ENCODE measurements at places on chromosomes 5 and 9.

DNA sequence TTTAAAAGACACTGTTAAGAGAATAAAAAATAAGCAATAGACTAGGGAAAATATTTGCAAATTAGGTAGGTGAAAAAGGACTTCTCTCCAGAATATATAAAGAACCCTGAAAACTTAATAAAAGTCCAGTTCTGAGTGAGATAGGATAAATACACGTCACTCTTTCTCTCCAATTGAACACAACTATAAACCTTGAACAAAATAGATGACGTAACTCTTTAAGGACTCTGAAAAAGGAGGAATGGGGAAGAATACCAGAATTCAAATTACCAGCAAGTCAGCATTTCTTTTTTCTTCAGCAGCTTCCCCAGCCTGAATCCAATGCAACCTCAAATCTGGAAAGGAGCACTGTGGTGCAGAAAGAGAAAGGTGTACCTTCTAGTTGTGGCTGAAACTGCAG is 6.8 kb upstream of the WDR41 start:
- DNase-seq, result no peak

DNA sequence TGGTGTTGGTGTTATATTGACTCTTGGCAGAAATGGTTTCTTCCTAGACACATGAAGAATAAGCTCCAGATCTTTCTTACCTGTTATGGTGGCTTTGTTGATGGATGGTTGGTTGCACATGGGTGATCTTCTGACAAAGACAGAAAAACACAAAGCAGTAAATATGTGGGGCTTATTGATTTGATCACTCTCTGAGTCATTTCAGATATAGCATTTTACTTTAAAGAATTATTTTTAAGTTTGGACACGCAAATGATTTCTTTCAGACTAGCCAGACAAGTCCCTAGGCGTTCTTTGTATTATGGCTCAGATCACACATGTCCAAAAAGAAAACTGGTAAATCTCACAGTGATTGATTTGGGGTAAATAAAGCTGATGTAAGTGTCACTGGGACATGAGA is 597.6 kb downstream of the RAB3C start:
- no peak for DNase-seq

- DNase-seq, result no peak
Observed at GRCh38 chr5:99694884-99695283, 766.1 kb upstream of the CHD1 start.

- DNase-seq, result no peak
Observed at GRCh38 chr5:18772475-18772874, 1138.2 kb downstream of the TAF11L14 start.

DNA sequence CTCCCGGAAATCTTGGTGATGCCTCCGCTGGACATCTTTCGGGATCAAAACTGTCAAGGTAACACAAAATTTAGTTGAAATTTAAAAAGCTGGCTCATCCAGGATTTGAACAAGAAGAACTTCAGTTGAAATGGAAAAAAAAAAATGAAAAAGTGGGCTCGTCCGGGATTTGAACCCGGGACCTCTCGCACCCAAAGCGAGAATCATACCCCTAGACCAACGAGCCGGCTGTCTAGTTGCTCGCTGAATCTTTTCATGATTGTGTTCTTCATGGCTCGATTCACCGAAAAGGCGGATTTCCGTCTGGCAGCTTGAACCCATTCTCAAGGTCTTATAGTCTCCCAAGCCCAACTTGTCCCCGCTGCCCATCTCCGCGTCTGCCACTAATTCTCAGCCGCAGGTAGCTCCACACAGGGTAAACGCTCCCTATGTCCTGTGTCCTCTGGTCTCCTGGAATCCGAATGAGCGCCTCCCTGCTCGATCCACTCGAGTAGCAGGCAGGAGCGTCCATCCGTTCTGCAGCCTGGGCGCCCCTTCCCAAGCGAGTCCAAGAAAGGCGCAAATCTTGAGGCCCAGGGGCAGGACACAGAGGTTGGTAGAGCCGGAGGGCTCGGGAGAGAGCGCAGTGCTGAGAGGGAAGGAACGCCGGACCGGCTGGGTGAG is 16.2 kb downstream of the TRIM7 start:
- DNase-seq, result peak; percentile 55

DNA sequence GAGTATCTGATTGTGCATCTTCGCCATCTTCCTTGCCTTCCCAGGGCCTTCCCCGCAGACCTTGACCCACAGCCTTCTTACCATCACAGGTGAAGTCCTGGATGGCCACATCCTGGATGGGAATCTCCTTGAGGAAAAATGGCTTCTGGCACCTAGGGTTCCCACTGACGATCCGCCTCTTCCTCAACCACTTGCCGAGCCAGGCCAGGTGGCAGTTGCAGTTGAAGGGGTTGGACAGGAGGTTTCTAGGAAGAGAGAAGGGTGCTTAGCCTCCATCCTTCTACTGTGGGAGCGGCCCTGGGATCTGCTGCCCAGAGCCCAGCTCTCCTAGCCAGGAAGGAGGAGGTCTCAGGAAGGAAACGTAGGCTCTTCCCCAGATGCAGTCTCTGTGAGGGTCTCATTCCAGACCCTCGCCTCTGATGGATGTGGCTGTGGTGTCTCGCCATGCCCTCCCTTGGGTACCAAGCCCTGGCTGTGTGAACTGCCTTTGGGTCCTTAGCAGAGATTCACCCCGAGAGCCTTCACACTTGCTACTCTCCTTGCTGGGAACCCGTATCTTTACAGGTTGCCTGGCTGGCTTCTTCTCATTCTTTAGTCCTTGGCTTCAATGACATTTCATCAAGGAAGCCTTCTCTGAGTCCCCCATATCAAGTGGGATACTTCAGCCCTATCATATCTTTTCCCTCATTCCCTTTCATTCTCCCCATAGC is 170.4 kb upstream of the PANK3 start:
- no peak for DNase-seq

DNA sequence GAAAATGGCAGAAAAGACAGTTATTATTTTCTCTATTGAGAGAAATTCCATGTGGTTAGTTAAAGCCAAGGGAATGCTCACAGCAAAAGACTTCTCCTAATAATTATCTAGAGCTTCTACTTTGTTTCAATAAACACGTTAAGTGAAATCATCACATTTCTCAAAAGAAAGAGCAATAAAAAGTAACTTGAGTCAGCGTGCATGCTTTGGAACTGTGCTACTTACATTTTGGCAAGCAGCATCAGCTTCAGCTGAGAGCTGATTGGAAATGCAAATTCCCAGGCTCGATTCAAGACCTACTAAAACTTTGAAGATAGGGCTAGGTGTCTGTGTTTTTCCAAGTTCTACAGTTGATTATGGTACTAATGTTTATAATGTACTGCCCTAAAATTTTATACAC is 132.1 kb downstream of the CDH18 start:
- DNase-seq, result no peak

GRCh38 chr9:31394015-31394473 is 990.4 kb upstream of the ACO1 start:
- DNase-seq, result no peak

DNA sequence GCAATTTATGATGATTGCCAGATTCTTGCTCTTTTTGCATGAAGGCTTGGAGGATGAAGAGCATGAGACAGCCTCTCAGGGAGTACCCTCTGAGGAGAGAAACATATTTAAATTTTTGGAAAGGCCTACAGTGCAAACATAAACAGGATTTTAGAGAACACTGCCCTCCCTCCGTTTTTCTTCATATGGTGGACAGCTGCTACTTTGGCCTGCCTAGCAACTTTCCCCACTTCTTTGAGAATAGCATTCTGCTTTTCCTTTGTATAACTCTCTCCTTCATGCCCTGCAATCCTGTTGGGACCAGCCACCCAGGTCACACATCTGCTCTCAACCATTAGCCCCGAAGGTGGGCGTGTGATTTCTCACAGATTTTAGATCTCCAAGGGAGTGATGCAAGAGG is 20.5 kb upstream of the TXN start:
- DNase-seq, result no peak

GRCh38 chr5:54362434-54362833 is 52.1 kb upstream of the ARL15 start:
- no peak for DNase-seq

DNA sequence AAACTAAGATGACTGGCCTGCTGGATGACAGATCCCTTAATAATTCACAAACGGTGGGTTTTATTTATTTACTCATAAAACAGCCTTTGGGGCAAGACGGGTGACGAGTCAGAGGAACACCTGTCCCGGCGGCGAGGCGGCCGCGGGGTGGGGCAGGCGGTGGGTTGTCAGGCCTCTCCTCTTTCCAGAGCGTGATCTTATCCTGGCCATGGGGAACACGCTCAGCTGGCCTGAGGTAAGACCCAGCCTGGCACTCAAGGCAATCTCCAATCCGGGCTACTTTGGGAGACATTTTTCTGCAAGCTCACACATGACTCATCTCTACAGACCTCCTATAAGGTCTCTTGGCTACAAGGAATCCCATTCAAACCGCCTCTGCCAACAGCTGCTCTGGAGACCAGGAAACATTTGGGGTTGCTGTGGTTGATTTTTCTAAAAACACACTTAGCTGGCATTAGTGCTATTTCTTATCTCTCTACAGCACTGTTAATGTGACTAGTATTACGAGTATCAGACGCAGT is 6.3 kb downstream of the RAPGEF1 start:
- no peak for DNase-seq

- DNase-seq, result no peak
Observed at GRCh38 chr9:114247077-114247476, 75.8 kb upstream of the ORM1 start.

- no peak for DNase-seq
Observed at GRCh38 chr5:130279386-130279785, 375.1 kb downstream of the CHSY3 start.

- DNase-seq, result no peak
Observed at GRCh38 chr5:164652276-164652660, 1146.8 kb downstream of the MAT2B start.

DNA sequence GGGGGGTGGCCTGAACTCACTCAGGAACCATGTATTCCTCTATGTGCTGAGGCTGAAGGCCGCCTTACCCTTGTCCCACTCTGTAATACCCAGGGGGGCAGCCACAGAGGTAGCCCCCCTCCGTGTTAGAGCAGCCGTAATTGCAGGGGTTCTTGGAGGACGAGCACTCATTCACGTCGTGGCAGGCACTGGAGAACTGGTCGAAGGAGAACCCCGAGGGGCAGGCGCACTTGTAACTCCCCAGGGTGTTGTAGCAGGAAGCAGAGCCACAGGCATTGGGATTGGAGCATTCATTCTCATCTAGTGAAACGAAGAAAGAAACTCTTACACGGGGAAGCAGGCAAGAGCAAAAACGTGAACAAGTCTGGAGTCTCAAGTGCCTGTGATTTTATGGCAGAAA is 179.8 kb downstream of the SLC12A2 start:
- no peak for DNase-seq

GRCh38 chr9:2970864-2971263 is 127.0 kb upstream of the PUM3 start:
- DNase-seq, result no peak

GRCh38 chr5:163041254-163041653 is 396.1 kb upstream of the CCNG1 start:
- DNase-seq, result no peak

DNA sequence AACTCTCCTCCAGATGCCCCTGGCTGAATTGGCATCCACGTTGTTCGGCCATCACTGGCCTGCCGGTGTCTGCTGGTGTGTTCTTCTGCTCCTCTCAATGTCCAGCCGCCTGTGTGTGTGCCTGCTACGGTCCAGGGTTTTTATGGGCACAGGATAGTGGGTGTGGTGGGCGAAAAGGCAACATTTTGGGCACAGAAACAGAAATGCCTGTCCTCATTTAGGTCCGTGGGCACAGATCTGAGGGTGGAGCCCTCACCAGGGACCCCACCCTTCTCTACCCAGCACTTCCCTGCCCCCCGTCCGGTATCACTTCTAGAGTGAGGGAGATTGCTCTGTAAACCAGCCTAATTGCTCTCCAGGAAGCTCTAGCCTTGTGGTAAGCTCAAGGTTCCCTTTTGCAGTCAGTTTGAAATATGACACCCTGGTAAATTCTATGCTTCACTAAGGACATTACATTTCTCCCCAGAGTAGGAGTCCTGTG is 410.1 kb downstream of the MAT2B start:
- no peak for DNase-seq

- no peak for DNase-seq
Observed at GRCh38 chr5:149130121-149130914, 11.0 kb upstream of the ABLIM3 start.

DNA sequence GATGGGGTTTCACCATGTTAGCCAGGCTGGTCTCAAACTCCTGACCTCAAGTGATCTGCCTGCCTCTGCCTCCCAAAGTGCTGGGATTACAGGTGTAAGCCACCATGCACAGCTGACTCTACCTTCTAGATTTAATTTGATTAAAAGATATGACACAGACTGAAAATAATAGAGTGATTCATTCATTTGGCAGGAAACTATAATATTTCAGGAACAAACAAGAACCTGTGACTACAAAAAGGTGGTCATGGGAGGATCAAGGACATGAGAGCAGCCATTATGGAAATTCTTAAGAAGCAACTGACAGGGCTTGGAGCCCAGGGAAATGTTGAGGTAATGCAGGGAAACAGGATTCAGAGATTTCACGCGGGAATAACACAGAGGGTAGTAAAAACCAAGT is 265.5 kb upstream of the DAP start:
- no peak for DNase-seq

DNA sequence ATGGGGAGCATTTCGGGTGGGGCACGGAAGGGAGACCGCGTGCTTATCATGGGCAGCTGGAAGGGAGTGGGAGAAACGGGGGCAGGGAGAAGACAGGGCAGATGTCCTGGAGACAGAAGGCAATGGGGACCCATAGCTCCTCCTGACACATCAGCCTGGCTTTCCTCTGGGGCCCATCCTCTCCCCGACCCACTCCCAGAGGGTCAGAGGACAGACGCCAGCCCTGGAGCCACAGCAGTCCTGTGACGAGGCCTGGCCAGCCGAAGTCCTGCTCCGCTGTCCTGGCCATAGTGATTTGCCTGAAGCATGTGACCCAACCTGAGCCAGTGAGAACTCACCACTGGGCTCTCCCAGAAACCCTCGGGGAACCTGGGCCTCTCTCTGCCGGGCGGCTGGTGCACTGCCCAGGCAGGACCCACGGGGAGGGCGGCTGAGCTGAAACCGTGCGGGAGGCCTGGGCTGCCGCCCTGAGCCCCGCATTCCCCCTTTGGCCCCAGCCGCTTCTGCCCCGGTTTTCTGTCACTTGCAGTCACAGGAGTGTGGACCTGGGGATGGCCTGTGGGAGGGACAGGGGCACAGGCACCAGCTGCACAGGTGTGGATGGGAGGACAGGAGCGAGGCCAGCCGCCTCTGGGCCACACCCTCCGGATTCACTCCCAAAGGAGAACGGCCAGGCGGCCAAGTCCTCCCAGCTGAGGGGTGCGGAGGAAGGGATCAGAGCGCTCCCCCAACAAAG is 19.8 kb downstream of the ADAMTS2 start:
- no peak for DNase-seq

- DNase-seq, result no peak
Observed at GRCh38 chr5:173319646-173320045, 8.6 kb downstream of the STC2 start.

DNA sequence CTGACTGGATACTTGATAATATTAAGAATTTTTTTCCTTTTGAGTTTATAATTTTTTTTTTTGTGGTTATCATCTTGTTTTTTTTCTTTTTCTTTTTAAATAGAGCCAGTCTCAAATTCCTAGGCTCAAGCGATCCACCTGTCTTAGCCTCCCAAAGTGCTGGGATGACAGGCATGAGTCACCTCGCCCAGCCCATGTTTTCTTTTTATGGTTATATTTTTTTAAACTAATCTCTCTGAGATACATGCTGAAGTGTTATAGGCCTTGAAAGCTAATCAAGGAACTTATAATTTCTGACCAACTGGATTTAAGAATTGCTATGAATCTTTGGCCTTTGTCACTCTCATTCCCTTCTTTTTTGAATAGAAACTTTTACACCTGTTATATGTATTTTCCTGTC is 6.8 kb upstream of the AMACR start:
- DNase-seq, result no peak
